Omental fat pad (tissue), 4 donors: ENCODE measurements at places on chromosomes 13 and 19.

DNA sequence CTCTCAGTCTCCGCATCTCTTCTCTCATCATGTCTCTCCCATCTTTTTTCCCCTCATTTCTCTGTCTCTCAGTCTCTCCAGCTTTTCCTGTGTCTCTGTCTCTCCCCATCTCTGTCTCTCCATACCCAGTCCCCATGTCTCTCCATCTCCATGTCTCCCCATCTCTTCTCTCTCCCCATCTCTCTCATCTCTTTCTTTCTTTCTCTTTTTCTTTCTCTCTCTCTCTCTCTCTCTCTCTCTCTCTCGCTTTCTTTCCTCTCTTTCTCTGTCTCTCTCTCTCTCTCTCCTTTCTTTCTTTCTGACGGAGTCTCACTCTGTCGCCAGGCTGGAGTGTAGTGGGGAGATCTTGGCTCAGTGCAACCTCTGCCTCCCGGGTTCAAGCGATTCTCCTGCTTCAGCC lies 12.6 kb upstream of the NFIX start:
- DNase-seq, result no peak

GRCh38 chr19:35116072-35116801 lies 614 bp downstream of the FXYD3 start:
- no peak for DNase-seq

DNA sequence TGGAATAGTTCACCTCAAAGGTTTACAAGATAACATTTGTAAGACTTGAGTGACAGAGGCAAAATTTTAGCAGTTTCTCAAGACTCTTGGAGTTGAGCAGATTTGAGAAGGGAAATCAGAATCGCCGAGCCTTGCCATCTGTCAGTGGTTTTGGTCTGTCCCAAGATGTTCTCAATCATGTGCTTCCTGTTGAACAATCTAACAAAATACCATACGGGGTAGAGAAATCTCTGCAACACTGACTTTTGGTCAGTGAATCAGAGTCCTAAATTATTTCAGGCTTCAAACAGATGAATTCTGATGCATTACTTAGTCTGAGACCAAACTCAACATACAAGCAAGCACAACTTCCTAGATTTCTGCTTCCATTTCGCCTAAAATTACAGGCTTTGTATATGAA lies 3.8 kb downstream of the KCTD12 start:
- no peak for DNase-seq

DNA sequence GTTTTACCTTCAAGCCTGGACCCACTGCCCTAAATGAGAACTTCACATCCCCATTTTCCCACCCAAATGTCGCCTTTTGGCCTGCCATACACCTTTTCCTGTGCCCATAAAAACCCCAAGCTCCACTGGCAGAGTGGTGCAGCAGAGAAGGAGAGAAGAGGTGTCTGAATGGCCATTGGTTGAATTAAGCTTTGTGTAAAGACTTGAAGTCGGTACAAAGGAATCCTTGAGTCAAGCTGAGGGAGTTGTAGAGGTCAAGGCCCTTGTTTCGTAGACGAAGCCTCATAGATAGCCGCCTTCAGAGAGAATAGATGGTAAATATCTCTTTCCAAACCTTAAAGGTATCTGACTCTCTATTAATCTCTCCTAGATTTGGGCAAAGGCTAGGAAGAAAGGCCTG lies 1479.2 kb upstream of the PRR20A start:
- no peak for DNase-seq

- no peak for DNase-seq
Measured at GRCh38 chr19:18529782-18530181, 7.9 kb upstream of the ELL start.

- DNase-seq, result no peak
Measured at GRCh38 chr19:1425102-1425837, 12.9 kb upstream of the RPS15 start.

GRCh38 chr13:29418026-29418425 lies 177.5 kb downstream of the SLC7A1 start:
- DNase-seq, result no peak
